HFF-Myc (cell line): ENCODE measurements at places on chromosomes 12 and 14.

DNA sequence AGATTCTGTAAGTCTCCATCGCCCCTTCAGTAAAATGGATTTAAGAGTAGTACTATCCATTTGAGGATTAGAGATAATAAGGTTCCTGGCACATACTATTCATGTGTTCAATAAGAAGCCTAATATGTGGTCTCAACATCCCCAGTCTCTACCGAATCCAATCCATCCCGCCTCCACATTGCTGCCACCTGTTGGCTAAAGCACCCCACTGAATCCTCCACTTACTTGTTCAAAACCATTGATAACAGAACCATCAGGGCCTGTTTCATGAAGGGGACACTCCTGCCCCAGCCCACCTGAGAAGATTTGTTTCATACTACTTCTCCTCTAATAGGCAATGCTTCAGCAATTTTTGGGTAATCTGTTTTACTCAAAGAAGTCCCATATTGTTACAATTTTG is 147.5 kb downstream of the SLC2A13 start:
- no peak for DNase-seq

GRCh38 chr12:106753526-106753925 is 21.0 kb upstream of the RIC8B start:
- no peak for DNase-seq

DNA sequence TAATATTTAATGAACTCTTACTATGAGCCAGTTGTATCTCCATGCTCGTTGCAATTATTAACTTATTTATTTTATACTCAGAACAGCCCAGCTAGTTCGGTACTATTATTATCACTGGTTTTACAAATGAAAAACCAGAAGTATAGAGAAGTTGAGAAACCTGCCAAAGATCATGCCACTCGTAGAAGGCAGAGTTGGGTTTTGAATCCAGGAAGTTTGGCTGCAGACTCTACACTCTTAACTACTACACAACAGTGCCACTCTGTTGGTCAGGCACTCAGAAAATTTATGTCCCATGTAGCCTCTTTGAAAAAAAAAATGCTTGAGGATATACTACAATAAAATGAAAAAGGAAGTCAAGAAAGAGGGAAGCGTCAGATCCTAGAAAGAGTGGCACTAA is 71.5 kb upstream of the ARID2 start:
- no peak for DNase-seq

DNA sequence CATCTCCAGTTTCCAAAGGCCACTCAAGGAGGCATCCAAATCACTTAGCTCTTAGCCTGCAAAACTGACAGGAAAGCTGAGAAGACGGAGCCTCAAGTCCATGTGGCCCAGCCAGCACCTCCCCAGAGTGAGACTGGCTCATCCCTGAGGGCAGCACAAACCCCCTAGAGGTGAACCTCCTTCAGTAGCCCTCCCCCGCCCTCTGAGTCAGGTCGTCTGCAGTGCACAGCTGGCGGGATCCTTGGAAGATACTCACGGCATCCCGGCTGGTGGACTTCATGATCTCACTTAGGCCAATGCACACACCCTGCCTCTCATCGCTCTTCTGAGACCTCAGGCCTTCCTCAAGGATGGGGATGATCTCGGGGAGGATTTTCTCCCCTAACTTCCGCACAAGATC is 24.1 kb upstream of the RAB35 start:
- DNase-seq: no peak

DNA sequence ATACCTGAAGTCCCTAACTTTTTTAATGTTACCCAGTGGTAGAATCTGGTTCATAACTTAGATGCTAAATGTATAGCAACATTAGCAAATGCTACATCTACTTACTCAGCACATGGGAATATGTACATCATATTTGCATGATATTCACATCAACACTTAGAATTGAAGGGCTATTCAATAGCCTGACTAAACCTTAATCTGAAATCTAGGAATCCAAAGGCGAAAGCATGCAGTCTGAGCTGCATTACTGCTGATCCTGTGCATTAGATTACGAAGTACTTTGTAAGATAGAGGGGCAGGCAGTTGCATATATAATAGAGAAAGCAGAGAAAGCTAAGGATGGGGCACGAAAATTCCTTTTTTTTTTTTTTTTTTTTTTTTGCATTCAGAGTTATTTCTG is 40.4 kb downstream of the SLC38A4 start:
- DNase-seq: no peak

DNA sequence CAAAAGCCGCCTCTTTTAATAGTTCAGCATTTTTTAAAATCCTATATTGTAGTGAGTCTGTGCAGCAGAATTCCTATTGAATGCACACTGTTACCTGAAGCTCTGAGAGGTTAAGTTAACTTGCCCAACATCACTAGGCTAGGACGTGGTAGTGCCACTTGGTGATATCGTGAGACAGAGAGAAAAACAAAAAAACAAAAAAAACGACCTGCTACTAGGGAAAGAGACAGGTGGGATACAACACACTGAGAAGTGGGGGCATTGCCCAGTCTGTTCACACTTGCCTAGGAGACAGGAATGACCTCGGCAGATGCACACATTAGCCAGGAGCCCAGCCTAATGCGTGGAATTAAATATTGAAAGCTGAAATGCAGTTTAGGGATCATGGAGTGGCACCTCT is 129.7 kb upstream of the CCND2 start:
- no peak for DNase-seq
